ENCODE measurements at places on chromosomes 5 and 9. TPM values are rescaled to one million over a fixed set of nuclear protein-coding genes. Genes with fewer than 3 reads are reported as not detected.

The DAB2 gene
- total RNA-seq = 70.7 TPM

The DMGDH gene
- 0.36 TPM for total RNA-seq

DNA sequence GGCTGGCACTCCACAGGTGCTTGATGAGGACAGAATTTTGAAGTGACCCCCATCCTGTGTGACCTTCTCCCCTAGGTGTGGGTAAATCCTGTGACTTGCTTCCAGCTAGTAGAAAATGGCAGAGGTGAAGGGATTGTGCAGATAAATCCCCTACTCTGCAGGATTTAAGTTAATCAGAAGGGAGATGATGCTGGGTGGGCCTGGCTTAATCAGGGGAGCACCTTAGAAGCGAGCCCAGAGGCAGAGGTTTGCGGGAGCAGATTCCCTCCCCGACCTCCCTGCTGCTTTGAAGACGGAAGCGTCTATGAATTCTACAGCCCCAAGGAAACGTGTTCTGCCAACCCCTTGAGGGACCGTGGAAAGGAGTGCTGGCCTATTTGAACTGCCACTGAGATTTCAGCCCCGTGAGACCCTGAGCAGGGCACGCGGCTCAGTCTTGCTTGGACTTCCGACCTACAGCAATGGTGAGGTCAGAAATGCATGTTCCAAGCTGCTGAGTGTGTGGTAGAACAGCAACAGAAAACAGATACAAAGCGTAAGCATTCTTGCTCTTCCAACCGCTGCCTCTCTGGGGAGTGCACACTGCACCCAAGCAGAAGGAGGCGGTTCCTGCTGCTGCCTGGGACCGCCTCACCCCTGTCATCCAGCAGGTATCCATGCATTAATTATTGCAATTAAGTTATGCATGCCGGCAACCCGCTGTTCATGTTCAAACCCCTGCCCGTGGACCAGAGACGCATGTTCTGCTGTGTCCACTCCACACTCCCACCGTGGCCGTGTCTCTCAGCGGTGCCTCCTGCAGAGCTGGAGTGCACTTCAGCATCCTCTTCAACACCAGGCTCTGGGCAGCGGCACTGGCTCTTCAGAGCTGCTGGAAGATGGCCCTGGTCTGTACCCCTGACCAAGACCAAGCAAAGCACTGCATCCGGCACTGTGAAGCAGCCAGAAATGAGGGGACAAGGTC lies 54.6 kb upstream of the RXRA start:
- H3K4me3 ChIP-seq = no peak overlapping the region
- no peaks in the 10 kb centered on the region for H3K36me3 ChIP-seq
- peaks cover 7% of the 10 kb centered on the region for H3K27me3 ChIP-seq
- no peak for DNase-seq
- no peak overlapping the region for H3K27ac ChIP-seq

GRCh38 chr5:170168002-170168401 lies 62.3 kb downstream of the FOXI1 start:
- H3K4me3 ChIP-seq = no peak overlapping the region
- H3K36me3 ChIP-seq = no peaks in the 10 kb centered on the region
- peaks cover 58% of the 10 kb centered on the region for H3K4me1 ChIP-seq
- no peaks in the 10 kb centered on the region for H3K27me3 ChIP-seq
- DNase-seq = no peak
- H3K27ac ChIP-seq = peak overlapping the region; percentile 80
